ENCODE measurements at places on chromosomes 1 and 21. TPM values are rescaled to one million over a fixed set of nuclear protein-coding genes. Genes with fewer than 3 reads are reported as not detected.

Gene RGS18
- 2.9 TPM for polyA plus RNA-seq

Gene GJC2
- 0.51 TPM for polyA plus RNA-seq

Gene FMO4
- 14.7 TPM for polyA plus RNA-seq

Gene OR2G6
- 0.06 TPM for polyA plus RNA-seq

Gene BNIPL
- 1.0 TPM for polyA plus RNA-seq

Gene CSMD2
- polyA plus RNA-seq, result 0.92 TPM

Gene HLX
- 7.2 TPM for polyA plus RNA-seq

Gene C4BPB
- polyA plus RNA-seq, result 0.10 TPM

Gene NECAP2
- 65.7 TPM for polyA plus RNA-seq

Gene LRRC3
- polyA plus RNA-seq, result 4.5 TPM

Gene RPTN
- polyA plus RNA-seq, result not detected

Gene LCE3D
- polyA plus RNA-seq, result not detected

Gene KANK4
- 22.3 TPM for polyA plus RNA-seq

Gene SLC2A5
- polyA plus RNA-seq, result 0.92 TPM

Gene TFF3
- polyA plus RNA-seq, result 2.2 TPM

Gene SERTAD4
- 4.3 TPM for polyA plus RNA-seq

Gene B4GALT2
- polyA plus RNA-seq, result 39.8 TPM

All from right renal cortex interstitium (tissue), 3 donors.